Amniotic stem cell (primary cell): ENCODE measurements at places on chromosomes 3 and 15.

DNA sequence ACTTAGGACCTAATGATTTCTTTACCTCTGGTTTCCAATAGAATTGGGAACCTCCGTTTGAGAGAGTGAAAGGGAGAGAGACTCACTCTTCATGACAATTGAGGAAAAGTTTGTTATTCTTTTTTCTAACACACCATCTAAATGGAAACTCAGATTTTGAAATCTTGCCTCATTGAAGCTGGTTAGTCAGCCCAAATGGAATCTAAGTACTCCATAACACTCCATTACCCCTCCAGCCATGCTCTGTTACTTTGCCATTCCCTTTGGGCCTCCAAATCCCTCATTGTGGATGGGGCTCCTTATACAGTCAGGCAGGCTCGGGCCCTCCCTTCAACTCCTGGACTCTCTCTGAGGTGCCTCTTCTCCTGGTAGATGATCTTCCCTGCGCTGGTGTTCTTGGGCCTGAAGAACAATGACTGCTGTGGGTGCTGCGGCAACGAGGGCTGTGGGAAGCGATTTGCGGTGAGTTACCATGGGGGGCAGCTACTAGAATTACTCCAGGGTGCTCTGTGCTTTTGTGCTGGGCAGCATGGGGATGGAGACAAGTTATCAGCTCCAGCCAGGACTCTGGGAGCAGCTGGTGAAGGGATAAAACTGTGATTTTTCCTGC, 1.1 kb downstream of the TM4SF4 start:
- no peak for DNase-seq

GRCh38 chr3:78985981-78986380, 781.8 kb downstream of the ROBO1 start:
- DNase-seq: no peak

GRCh38 chr3:191283400-191283799, 45.8 kb upstream of the CCDC50 start:
- no peak for DNase-seq

- DNase-seq: no peak
Measured at GRCh38 chr3:4409415-4409814, 57.7 kb downstream of the SUMF1 start.

DNA sequence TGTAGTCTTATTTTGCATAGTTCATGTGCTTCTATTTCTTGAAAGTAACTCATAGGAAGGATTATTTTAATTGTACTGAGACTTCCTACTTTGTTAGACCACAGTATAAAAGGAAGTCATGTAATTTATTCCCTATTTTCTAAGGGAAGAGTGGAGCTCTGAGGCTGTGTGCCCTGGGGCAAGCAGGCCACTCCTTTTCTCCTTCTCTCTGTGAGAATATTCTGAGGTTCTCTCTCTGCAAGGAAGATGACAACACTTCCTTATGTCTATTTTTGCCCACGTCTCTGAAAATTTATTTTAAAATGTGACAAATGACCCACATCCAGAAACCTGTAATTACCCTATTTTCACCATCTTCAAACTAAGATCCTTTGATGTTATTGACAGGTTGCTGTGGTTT, 11.0 kb downstream of the KCTD6 start:
- DNase-seq: no peak

GRCh38 chr3:46206282-46207015, 1.7 kb downstream of the CCR1 start:
- no peak for DNase-seq
